ENCODE measurements at places on chromosomes 7 and 10. TPM values are rescaled to one million over a fixed set of nuclear protein-coding genes. Genes with fewer than 3 reads are reported as not detected.

GRCh38 chr10:106111246-106111645 is 1053.3 kb downstream of the SORCS1 start:
- no peaks in the 10 kb centered on the region for H3K36me3 ChIP-seq
- DNase-seq = no peak
- H3K27me3 ChIP-seq = no peaks in the 10 kb centered on the region
- no peak overlapping the region for H3K27ac ChIP-seq
- no peaks in the 10 kb centered on the region for H3K4me1 ChIP-seq
- H3K4me3 ChIP-seq = no peak overlapping the region

DNA sequence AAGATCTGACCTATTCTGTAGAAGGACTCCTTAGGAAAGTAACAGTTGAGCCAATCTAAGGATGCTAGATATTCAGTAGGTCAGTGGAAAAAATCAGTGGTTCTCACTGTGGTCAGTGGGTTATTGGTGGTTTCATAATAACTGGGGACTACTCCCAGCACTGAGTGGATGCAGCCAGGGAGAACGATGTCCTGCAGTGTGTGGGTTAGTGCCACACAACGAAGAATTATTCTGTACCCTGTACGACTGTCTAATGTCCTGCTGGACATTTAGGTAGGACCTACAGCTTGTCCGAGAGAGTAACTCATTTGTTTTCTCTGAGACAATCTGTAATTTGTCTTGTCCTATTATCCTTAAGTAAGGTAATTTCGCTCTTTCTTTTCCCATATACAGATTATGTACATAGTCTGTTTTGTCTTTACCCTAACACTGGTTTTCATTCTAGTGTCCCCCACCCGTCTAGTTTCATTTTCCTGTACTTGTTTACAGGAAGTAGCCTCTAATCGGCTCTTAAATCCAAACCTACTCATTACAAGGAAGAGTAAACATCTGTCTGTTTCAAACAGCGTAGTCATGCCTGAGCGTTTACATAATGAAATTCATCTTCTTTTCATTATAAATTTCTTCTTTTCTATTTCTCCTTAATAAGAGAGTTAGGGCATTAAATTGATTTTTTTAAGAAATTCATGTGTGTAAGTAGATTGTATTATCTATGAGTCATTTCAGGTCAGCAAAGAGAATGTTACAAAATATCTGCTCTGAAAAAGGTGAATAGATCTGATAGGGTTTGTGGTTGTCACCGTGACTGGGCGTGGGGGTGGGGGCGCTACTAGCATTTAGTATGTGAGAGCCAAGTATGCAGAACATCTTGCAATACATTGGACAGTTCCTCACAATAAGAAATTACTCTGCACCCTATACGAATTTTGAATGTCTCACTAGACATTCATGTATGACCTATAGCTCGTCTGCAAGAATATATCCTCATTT is 8.3 kb upstream of the ZC3HAV1L start:
- H3K27me3 ChIP-seq = no peaks in the 10 kb centered on the region
- DNase-seq = peak; percentile 76
- peak overlapping the region; percentile 59 for H3K27ac ChIP-seq
- peaks cover 48% of the 10 kb centered on the region for H3K36me3 ChIP-seq
- H3K4me3 ChIP-seq = no peak overlapping the region

- DNase-seq = no peak
- H3K36me3 ChIP-seq = peaks cover 46% of the 10 kb centered on the region
- no peak overlapping the region for H3K4me3 ChIP-seq
- peaks cover 3% of the 10 kb centered on the region for H3K4me1 ChIP-seq
- no peaks in the 10 kb centered on the region for H3K27me3 ChIP-seq
- H3K27ac ChIP-seq = no peak overlapping the region
Measured at GRCh38 chr10:5742116-5742515, 57.5 kb downstream of the TASOR2 start.

DNA sequence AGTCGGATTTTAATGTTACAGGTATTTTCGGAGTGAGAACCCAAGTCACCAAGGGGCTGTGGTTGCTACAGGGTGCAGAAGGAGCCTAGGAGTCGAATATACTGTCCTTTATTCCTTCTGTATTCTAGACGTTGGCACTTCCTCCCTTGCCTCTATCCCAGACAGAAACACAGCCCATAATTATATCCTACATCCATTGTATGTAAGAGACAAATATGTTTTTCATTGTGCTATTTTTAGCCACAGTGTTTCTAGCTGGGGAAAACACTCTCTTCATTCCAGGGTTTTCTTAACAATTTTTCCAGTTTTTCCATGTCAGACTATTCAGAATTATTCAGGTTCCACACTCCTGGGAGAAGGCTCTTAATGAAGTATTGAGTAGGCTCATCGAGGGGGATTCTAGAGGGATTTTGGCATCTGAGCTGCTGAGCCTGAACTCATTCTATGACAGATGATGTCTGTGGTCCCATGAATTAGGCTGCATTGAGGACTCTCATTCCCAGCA is 32.6 kb downstream of the KIAA1217 start:
- H3K4me3 ChIP-seq = no peak overlapping the region
- peaks cover 27% of the 10 kb centered on the region for H3K27me3 ChIP-seq
- DNase-seq = no peak
- H3K36me3 ChIP-seq = no peaks in the 10 kb centered on the region
- H3K27ac ChIP-seq = no peak overlapping the region

CALML3 gene
- total RNA-seq = not detected

BAIAP2L1 gene
- 5.6 TPM for total RNA-seq

TBX20 gene
- not detected for total RNA-seq

CD36 gene
- total RNA-seq = not detected

Data from activated naive CD4-positive, alpha-beta T cell treated with anti-CD3 and anti-CD28 coated beads for 36 hours (primary cell).